ENCODE measurements at places on chromosomes 11 and 22.
A peak's percentile ranks its signal among the peaks of the same experiment; 100 is the strongest.

GRCh38 chr22:39719559-39720450 is 149.3 kb downstream of the CACNA1I start:
- no peak for DNase-seq

DNA sequence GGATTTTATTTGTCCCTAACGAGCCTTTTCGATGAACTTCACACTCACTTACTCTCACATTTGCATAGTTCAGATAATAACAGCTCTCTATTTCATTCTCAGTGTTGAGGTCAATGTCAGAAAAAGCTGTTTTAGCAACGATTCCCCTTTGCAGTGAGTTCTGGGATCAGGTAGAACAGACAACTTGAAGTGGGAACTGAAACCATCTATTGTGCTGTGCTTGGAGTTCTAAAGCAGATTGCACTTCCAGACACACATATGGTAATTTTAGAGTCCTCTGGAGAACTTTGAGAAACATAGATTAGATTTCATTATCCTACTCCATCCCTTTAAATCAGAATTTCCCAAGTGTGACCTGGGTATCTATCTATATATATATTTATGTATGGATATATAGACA is 124.6 kb upstream of the BLID start:
- no peak for DNase-seq

GRCh38 chr11:83523676-83524075 is 237.5 kb upstream of the CCDC90B start:
- no peak for DNase-seq

- no peak for DNase-seq
These were observed 575.6 kb upstream of the KIRREL3 start for GRCh38 chr11:127576210-127576609.

- peak; percentile 4 for DNase-seq
These were observed 56.7 kb upstream of the RAB38 start for GRCh38 chr11:88231894-88232482.

GRCh38 chr11:128464878-128465450 is 122.4 kb downstream of the ETS1 start:
- no peak for DNase-seq

DNA sequence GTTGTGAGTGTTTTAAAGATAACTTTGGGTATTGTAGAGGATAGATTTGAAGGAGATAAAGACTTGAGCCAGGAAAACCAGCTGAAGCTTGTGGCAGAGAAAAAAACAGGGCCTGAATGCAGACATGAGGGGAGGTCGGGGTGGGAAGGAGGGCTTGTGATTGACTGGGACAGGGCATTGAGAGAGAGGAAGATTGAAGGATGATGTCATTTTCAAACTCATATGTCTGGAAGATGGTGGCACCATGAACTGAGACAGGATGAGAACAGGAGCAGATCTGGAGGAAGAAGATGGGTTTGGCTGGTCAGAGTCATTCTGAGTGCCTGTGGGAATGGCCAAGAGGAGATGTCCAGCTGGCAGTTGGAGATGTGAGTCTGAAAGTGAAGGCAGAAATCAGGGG is 14.7 kb downstream of the CSNK2A3 start:
- DNase-seq = no peak

DNA sequence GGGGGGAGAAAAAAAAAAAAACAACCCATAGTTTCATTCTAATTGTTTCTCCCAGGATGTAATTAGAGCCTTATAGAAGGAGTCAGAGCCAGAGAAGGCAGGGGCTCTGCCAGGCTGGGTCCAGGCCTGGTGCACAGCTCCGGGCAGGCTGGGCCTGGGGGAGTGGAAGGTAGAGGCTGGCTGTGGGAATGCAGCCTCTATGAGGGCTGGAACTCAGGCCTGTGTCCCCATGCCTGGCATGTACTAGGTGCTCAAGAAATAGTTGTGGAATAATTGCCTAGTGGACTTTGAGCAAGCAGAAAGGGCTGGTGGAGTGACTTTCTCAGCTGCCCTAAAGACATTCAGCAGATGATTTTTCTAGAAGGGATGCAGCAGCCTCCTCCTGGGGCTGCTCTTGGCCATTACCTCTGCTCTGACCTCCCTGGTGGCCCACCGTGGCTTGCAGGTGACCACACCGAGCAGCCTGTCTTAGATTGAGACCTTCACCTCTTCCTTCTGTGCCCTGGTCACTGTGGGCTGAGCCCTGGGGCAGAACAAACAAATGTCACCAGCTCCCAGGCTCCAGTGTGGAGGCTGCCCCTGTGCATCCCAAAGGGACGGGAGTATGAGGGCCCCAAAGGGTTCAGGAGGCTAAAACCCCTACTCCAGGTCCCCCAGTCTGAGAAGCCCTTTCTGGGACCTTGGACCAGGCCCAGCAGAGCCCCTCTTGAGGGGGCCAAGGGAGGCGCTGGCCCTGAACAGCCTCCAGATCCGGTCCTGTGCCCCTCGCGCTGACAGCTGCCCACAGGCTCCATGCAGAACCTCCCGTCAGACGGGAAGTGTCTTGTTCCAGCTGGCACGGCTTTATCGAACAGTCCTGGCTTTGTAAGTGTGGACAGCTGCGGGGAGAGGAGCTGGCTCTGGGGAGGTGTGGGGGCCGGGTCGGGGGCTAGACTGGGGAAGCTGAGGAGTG is 18.8 kb downstream of the MYEOV start:
- DNase-seq = no peak

DNA sequence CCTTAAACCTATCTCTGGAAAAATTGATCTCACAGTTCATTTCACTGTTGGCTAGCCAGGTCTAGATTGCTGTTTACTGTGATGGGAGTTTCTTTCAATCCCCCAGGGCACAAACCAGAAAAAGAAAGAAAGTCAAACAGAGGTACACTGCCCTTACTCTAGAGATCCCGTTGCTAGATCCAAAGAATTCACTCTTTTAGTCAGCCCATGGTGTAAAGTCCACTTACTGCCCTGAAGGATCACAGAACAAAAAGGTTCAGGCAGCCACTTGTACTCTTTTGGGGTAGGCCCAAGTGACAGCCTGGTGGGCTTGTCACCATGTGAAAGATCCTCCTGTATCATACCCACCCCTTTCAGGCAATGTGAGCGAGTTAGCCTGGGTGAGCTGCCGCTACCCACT is 162.6 kb upstream of the CCDC179 start:
- DNase-seq = no peak

DNA sequence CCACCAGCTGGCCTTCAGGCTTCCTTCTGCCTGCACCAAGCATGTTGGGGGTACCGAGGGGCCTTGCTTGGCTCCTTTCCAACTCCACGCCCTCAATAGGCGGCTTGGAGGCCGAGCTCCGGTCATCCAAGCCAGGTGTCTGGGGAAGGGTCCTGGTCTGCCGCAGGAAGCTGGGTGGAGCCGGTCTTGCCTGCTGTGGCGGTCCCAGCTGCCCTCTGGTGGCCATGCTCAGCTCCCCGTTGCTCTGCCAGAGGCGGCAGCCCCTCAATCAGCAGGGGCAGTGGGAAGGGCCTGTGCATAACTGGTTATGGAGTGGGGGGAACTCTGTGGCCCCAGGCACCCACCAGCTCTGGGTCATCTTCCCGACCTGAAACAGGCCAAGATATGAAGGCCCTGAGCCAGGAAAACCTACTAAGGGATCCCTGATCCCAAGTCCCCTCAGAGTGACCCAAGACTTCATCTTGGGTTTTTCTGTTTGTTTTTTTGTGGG is 3.2 kb downstream of the ARVCF start:
- no peak for DNase-seq

DNA sequence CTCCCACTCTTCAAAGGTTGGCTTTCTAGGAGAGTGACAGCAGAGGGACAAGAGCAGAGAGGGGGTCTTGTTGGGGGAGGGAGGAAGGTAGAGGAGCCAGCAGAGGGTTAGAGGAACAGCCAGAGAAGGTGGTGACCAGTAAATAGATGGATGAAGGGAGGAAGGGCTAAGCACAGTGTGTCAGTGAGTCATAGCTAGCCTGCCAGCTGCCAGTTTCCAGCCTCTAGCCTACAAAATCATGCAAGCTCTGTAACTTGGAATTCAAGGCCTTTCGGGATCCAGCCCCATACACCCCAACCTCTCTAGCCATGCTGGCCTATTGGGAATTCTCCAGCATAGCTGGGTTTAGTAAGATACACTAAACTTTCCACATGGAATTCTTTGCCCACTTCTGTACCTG is 147.4 kb upstream of the TEAD1 start:
- DNase-seq = no peak

GRCh38 chr11:101528541-101528940 is 55.3 kb downstream of the TRPC6 start:
- DNase-seq = no peak

DNA sequence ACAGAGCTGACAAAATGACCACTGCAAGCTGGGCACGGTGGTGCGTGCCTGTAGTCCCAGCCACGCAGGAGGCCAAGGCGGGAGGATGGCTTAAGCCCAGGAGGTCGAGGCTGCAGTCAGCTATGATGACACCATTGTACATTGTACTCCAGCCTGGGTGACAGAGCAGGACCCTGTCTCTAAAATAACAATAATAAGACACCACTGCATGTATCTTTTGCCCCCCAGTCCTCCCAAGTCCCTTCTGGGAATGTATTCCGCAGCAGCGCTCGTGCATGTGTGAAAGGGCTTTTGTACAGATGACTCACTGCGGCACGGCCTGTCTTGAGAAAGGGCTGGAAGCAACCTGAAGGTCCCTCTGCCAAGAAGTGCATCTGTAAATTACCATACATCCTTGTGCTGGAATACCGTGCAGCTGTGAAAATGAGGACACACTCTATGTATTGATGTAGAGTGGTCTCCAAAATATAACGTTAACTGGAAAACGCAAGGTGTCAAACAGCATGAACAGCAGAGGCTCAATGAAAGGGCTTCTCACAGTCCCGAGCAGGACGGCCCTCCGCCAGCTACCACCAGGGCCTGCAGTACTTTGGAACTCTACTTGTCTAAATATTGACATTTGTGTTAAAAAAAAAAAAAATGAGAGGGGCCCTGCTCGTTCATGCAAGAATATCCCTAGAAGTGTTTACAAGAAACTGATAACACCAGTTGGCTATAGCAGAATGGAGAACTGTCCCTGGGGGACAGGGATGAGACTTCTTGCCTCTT is 9.0 kb upstream of the CDC42EP2 start:
- no peak for DNase-seq

- no peak for DNase-seq
These were observed 267.5 kb downstream of the TTC28 start for GRCh38 chr22:28412109-28412508.

DNA sequence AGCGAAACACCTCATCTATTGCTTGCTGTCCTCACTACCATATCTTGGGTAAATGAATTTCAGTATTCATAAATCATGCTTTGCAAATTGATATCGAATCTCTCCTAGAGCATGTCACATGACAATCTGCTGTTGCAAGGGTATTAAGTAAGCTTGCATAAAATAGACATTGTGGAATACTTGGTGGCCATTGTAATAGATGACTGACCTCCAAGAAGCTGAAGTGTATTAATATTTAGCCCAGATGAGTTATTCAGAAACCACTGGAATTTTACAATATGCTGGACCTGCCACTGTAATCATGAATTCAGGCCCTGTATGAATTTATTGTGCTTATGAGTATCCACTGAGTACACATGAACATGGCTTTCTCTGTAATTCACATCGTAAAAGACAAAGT is 289.7 kb upstream of the ARHGAP42 start:
- no peak for DNase-seq

GRCh38 chr11:34926101-34926830 is 9.8 kb downstream of the PDHX start:
- peak; percentile 36 for DNase-seq

- DNase-seq = no peak
These were observed 69.7 kb downstream of the ETS1 start for GRCh38 chr11:128517451-128518230.

GRCh38 chr22:50621948-50622722 is 5.8 kb downstream of the ARSA start:
- no peak for DNase-seq

GRCh38 chr22:42950281-42950680 is 64.7 kb downstream of the PACSIN2 start:
- DNase-seq = no peak

DNA sequence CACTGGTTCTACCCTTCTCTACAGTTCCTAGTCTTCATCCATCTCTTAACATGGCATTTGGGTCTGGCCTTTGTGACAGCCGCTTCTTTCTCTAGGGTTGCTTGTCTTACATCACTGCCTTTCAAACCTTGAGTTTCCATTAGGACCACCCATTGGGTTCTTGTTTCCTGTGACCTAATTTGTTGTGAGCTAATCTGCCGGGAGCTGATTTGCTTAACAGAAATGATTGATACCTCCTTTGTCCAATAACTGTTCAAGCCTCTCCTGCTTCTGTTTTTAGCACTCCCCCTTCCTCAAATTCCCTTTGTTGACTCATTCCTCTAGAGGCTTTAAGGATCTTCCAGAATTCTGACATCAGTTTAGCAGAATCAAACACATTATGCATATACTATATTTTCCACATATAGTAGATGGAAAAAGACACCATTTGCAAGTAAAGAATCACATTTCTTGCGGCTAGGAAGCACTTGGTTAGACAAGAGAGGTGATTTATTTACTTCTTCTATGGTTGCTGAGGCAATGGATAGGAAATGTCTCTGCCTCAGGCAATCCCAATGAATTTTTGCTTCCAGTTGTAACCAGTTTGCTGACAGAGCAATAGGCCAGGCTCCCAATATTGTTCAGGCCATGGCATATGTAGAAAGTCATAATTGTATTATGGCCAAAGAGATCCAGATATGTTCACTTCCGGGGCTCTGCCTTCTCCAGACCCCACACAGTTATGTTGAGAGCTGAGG is 130.7 kb downstream of the SNX19 start:
- no peak for DNase-seq

- no peak for DNase-seq
These were observed 31.8 kb downstream of the FEZ1 start for GRCh38 chr11:125464270-125464662.

- peak; percentile 68 for DNase-seq
These were observed 1.4 kb downstream of the MFNG start for GRCh38 chr22:37484480-37485394.

- no peak for DNase-seq
These were observed 41.9 kb downstream of the CTTN start for GRCh38 chr11:70440206-70440605.

- no peak for DNase-seq
These were observed 48.5 kb downstream of the BDNF start for GRCh38 chr11:27651711-27652110.

- no peak for DNase-seq
These were observed 137.8 kb downstream of the KIRREL3 start for GRCh38 chr11:126862664-126863243.

GRCh38 chr22:44702479-44703198 is 635 bp downstream of the PRR5 start:
- DNase-seq = peak; percentile 62

GRCh38 chr11:128716661-128717210 is 22.9 kb downstream of the FLI1 start:
- DNase-seq = peak; percentile 71

Measured in CD8-positive, alpha-beta memory T cell (primary cell).